Activated naive CD8-positive, alpha-beta T cell treated with anti-CD3 and anti-CD28 coated beads, Interleukin-2, amount 10 ng/mL, durations not matched to agents 7 days and 5 days (primary cell): ENCODE measurements at places on chromosomes 7 and 10. TPM values are rescaled to one million over a fixed set of nuclear protein-coding genes. Genes with fewer than 3 reads are reported as not detected.

MRLN gene
- not detected for total RNA-seq

TSPAN33 gene
- 9.5 TPM for total RNA-seq

TAS2R41 gene
- total RNA-seq: not detected

ATP5MK gene
- 264 TPM for total RNA-seq

EZH2 gene
- total RNA-seq: 73.8 TPM

TBRG4 gene
- 127 TPM for total RNA-seq

CTTNBP2 gene
- total RNA-seq: not detected

GBX1 gene
- total RNA-seq: not detected

RAMP3 gene
- not detected for total RNA-seq

RET gene
- total RNA-seq: 0.22 TPM

CH25H gene
- not detected for total RNA-seq

SLC26A4 gene
- 0.97 TPM for total RNA-seq

PIK3AP1 gene
- 7.4 TPM for total RNA-seq

MMD2 gene
- total RNA-seq: not detected
